GM03348 (cell line): ENCODE measurements at places on chromosomes 2 and 18.

- DNase-seq, result no peak
Observed at GRCh38 chr2:49080681-49081080, 73.6 kb downstream of the FSHR start.

GRCh38 chr2:224405412-224405811 is 3.5 kb upstream of the FAM124B start:
- DNase-seq, result no peak

- no peak for DNase-seq
Observed at GRCh38 chr2:61597300-61598289, 59.4 kb upstream of the XPO1 start.

GRCh38 chr18:38534073-38534472 is 968.5 kb upstream of the CELF4 start:
- no peak for DNase-seq
